Esophagus squamous epithelium (tissue), 5 donors: ENCODE measurements at places on chromosomes 2 and 18.

DNA sequence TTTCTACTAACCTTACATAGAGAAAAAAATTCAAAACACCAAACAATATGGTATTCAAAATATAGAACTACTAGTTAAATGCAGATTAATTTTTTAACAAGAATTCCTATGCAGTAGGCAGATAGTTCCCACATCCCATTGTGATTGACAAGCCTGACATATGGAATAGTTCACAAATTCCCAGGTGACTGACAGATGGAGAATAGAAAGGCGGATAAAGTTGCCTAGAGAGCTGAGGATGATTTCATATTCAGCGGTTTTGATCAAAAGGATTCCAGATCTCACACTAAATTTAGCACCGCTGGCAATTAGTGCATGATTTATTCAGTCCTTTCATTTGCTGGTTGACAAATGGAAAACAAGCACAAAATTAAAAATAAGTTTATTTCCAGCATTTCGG, 733.7 kb upstream of the POU3F3 start:
- no peaks in the 10 kb centered on the region for H3K36me3 ChIP-seq
- no peak overlapping the region for H3K4me3 ChIP-seq
- no peaks in the 10 kb centered on the region for H3K27me3 ChIP-seq

- H3K4me1 ChIP-seq, result peaks cover 87% of the 10 kb centered on the region
- peaks cover 10% of the 10 kb centered on the region for H3K27me3 ChIP-seq
- no peak overlapping the region for H3K4me3 ChIP-seq
- no peak for DNase-seq
- no peaks in the 10 kb centered on the region for H3K36me3 ChIP-seq
Measured at GRCh38 chr2:20108655-20109396, 57.4 kb upstream of the LAPTM4A start.

DNA sequence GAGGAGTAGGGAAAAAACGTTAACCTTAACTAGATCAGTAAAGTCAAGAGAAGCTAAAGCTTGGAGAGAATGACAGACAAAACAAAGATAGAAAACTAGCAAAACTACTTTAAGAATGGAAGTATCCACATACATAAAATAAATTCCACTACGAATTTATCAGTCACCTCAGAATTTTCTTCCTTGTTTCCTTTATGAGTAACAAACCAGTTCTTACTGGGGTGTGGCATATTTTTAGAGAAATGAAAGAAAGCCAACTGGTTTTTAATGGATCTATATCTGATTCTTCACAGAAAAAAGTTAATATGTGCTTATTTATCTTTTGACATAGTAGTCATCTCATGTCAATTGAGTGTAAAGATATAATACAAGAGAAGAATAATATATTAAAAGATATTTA, 2033.7 kb upstream of the CELF4 start:
- H3K27ac ChIP-seq, result peak overlapping the region; percentile 70
- no peak overlapping the region for H3K4me3 ChIP-seq
- no peak for DNase-seq
- H3K4me1 ChIP-seq, result peaks cover 13% of the 10 kb centered on the region
- H3K36me3 ChIP-seq, result no peaks in the 10 kb centered on the region

GRCh38 chr2:104368089-104368488, 485.8 kb upstream of the POU3F3 start:
- DNase-seq, result no peak
- H3K36me3 ChIP-seq, result no peaks in the 10 kb centered on the region
- no peaks in the 10 kb centered on the region for H3K4me1 ChIP-seq
- H3K4me3 ChIP-seq, result no peak overlapping the region

DNA sequence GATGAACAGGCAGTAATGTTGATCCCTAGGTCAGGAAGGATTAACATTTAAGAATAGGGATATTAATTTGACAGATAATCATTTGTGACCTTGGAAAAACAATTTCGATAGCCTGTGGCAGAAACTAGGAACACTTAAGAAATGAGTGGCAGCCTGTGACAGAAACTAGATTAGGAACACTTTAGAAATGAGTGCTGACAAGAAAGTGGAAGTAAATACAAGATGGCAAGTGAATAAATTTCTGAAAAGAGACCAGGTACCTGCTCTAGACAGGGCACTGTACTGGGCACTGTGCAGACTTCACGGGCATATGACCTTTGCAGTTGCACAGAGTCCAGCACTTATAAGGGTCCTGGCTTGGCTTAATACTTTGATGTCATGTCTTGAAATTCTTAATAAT, 5.5 kb upstream of the HNRNPA3 start:
- H3K4me1 ChIP-seq, result peaks cover 16% of the 10 kb centered on the region
- no peak for DNase-seq
- H3K36me3 ChIP-seq, result no peaks in the 10 kb centered on the region
- no peaks in the 10 kb centered on the region for H3K27me3 ChIP-seq

DNA sequence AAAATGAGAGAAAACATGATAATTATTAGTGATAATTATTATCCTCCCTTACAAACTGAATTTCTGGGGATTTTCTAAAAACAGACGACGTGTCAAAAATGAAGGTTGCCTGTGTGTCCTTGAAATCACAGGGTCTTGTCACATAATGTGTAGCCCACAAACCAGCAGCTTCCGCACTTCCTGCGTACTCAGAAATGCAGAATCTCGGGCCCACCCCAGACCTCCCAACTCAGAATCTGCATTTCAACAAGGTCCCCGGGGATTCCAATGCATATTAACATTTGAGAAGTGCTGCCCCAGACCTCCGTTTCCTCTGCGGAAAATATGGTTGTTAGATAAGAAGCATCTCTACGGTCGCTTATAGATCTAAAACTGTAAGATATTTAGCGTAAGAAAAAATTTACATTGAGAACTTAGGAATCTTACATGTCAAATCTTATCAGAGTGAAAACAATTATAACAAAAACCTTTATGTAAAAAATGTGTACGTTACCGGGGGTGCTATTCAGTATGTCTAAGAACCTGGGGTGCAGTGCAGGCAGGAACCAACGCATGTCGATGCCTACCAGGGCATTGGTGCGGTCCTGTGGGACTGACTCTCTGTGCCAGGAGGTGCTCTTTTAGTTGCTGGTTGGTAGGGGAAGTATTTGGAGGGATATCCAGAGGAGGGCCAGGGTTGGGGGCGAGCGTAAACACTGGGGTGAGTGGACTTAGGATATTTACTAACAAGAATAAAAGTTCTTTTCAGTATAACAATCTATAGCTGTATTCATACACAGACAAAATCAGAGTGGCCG, 15.2 kb downstream of the CDKL4 start:
- H3K27me3 ChIP-seq, result no peaks in the 10 kb centered on the region
- peak overlapping the region; percentile 11 for H3K27ac ChIP-seq
- H3K36me3 ChIP-seq, result no peaks in the 10 kb centered on the region
- H3K4me1 ChIP-seq, result peaks cover 20% of the 10 kb centered on the region

- no peak overlapping the region for H3K4me3 ChIP-seq
- no peak for DNase-seq
- no peaks in the 10 kb centered on the region for H3K36me3 ChIP-seq
- H3K4me1 ChIP-seq, result no peaks in the 10 kb centered on the region
Measured at GRCh38 chr18:2494921-2495320, 76.4 kb downstream of the METTL4 start.
